ENCODE measurements at places on chromosomes 2 and 18.
A peak's percentile ranks its signal among the peaks of the same experiment; 100 is the strongest.

DNA sequence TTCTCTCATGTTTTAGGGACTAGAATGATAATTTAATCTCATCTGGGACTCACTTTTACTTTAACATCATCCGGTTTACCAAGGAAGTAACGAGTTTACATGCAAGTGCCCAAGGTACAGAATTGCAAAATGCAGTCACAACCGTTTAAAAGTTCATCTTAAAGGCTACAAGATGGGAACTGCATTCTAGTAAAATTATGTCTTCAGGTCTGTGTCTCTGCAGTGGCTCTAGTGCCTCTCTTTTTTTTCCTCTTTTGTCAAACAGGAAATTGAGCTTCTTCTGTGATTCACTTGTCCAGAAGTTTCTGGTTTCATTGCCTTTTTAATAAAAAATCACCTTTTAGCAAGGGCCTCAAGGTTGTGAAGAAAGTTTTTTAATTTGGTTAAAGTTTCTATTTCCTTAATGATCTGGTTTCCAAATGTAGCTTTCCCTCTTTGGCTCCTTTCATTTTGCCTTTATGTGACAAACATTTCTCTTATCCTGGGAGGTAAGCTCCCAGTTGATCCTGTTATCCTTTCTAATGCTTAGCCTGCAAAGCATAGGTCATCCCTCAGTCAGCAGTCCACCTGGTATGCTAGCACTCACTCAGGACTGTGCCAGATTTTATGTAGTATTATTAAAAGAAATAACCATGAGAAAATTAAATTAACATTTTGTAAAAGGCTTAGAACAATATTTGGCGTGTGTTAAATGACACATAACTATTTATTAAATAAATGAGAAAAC is 2.4 kb downstream of the GLS start:
- no peak for DNase-seq

DNA sequence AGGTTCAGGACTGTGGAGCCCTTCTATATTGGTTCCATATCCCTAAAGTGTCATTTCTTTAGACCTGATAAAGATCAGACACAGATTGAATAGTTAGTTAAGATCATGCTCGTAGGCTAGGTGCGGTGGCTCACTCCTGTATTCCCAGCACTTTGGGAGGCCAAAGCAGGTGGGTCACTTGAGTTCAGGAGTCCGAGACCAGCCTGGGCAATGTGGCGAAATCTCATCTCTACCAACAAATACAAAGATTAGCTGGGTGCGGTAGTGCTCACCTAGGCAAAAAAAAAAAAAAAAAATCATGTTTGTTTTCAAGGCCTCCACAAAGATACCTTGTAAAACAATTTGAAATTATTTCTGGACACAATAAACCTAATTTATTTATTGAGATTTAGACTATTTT is 4.6 kb upstream of the ANKAR start:
- no peak for DNase-seq

- no peak for DNase-seq
Observed at GRCh38 chr2:101133492-101134100, 17.6 kb downstream of the TBC1D8 start.

GRCh38 chr2:25050128-25050527 is 8.3 kb downstream of the EFR3B start:
- no peak for DNase-seq

DNA sequence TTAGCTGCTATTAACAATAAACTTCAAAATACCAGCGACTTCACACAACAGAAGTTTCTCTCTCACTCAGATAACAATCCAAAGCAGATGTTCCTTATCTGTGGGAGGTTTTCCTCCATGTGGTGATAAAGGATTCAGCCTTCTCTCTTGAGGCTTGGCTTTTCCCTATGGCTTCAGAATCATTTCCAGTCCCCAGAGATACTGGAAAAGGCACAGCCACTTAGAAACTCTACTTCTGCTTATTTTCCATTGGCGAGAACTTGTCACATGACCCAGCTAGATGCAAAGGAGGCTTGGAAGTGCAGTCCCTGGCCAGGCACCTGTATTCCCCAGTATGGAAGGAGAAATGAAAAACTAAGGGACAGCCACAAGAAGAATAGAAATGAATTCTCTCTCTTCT is 344.8 kb downstream of the MTX2 start:
- DNase-seq = no peak

DNA sequence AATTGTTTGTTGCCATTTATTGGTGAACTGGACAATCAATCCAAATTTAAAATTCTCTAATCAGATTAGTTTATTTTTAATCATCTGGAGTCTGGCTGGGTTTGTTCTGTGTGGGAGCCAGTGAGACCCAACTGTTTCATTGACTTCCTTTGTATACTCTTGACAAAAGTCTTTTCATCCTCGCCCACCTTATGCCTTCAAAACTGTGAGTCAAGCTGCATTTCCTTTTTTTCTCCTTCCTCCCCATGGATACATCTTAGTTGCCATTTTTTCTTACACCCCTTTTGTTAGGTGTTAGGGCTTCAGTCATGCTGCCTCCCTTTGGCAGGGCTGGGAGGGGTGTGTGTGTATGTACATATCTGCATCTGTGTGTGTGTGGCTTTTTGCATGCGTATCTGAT is 117.6 kb downstream of the PRKCE start:
- DNase-seq = no peak

DNA sequence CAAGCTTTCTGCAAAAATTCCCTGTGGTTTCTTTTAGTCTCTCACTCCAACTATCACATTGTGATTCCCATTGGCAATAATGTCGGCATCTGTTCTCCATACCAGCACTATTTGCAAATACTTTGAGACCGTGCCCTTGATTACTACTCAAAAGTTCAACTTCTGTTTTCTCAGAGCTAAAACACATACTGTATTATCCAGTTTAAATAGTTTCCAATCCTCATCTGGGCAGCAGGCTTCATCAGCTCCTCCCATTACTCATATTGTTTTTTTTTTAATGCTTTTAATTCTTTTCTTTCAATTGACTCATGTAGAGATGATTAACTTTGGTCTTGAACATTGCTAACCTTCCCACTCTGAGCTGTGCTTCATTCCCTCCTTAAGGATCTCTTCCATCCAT is 135.8 kb downstream of the METTL8 start:
- DNase-seq = peak; percentile 48

- no peak for DNase-seq
Observed at GRCh38 chr2:241505086-241505780, 3.2 kb downstream of the STK25 start.

- DNase-seq = no peak
Observed at GRCh38 chr2:172333235-172333977, 94.0 kb upstream of the ITGA6 start.

DNA sequence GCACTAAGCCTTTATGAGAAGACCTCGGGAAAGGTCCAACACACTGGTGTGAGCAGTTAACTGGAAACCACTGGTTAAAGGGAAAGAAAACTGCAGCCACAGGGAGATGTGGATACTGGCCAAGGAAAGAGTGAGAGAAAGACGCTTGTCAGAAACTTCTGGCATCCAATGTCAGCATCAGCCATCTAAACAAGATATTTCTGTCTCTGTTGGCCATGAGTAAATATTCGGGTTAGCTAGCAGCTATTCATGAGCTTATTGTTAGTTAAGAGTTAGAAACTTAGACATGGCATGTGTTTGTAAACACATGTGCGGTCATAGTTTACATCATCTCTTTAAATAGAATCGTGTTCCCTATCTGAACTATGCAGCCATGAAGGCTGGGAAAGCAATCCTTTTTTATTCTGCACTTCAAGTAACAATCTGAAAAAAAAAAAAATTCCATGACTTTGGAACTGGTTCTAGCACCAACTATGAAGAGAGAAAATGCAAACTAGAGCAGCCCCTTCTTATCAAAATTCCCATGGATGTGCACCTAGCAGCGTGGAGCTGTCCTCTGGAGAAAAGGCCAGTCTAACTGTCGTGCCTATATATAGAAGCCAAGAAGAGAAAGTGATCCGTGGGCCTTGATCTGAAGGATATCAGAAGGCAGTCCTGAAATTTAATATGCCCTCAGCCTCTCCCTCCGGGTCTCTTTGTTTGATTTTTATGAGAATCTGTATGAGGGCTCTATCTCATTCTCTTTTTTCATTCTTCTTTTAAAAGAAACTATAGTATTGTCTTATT is 84.0 kb upstream of the RFX8 start:
- peak; percentile 81 for DNase-seq

DNA sequence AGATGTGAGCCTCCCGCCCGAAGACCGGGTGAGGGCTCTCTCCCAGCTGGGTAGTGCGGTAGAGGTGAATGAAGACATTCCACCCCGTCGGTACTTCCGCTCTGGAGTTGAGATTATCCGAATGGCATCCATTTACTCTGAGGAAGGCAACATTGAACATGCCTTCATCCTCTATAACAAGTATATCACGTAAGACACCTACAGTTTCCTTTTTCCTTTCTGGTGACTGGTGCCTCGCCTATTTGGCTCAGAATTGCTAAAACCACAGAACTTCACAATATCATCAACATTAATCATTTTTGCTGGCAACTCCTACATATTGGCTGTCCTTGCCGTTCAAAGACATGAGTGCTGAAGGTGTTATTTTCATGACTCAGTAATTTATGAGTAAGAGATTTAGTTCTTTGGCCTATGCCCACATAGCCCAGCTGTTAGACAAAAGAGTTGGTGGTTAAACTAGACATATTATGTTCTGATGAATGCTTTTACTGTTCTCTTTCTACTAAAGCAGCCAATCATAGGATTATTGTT is 2.2 kb downstream of the STAMBP start:
- DNase-seq = peak; percentile 69
